ENCODE measurements at places on chromosomes 16 and 17.

DNA sequence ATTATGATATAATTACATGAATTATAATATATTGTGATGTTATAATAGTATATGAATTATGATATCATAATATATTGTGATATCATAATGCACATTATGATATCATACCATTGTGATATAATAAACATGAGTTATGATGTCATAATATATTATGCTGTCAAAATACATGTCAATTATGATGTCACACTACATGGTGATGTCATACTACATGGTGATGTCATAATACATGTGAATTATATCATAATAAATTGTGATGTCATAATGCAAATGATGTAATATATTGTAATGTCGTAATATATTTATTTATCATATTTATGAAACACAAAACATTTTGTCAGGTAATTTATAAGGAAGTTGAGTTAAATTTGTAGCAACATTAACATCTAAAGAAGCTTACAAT is 1950.1 kb downstream of the TP53TG3F start:
- DNase-seq = no peak

- DNase-seq = no peak
These were observed 3.4 kb downstream of the NOD2 start for GRCh38 chr16:50696575-50697420.

GRCh38 chr16:46853713-46854443 is 22.9 kb upstream of the C16orf87 start:
- peak; percentile 68 for DNase-seq

- no peak for DNase-seq
These were observed 129.8 kb downstream of the C16orf78 start for GRCh38 chr16:49503256-49504022.

DNA sequence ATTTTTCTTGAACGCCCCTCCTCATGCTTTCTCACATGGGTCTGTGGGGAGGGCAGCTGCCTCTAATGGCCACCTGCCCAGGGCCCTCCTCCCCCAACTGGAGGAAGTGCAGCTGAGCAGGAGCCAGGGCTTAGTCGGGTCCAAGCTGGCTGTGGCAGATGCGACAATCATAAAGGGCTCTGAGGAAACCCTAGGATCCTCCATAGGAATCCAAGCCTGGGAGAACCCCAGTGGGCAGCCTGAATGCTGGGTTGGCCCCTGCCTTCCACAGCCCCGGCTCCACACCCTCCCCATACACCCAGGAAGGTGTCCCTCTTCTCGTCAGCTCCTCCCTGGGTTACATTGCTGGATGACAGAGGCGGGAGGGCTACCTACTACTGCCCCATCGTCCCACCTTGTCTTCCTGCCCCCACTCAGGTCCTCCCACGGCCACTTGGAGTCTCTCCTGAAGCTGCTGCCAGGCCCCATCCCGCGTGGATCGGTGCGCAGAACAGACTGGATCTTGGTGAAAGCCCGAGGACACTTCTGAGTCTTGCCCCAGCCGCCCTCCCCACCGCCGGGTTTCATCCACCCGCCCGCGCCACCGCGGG is 15.6 kb upstream of the CBFB start:
- DNase-seq = no peak

- no peak for DNase-seq
These were observed 106.3 kb upstream of the HLF start for GRCh38 chr17:55158439-55158838.

- no peak for DNase-seq
These were observed 5.6 kb downstream of the MMD start for GRCh38 chr17:55416000-55416399.

DNA sequence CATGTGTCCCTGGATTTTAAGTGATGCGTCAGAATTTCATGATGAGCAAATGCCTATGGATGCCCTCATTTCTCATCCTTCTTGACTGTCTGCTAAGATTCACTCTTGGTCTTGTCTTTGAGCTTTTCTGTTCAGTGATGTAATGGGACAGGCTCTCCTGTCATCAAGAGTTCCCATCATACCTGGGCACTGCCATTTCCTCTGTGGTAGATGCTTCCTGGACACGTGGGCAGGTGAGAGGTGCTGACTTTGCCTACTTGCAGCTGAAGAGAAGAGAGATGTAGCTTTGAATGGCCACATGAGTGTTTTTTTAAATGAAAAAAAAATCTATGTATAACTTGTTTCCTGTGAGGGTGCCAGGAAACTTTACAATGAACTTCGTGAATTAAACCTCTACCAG is 557.7 kb downstream of the MAF start:
- no peak for DNase-seq

- no peak for DNase-seq
These were observed 131.5 kb upstream of the MON1B start for GRCh38 chr16:77059446-77059845.

DNA sequence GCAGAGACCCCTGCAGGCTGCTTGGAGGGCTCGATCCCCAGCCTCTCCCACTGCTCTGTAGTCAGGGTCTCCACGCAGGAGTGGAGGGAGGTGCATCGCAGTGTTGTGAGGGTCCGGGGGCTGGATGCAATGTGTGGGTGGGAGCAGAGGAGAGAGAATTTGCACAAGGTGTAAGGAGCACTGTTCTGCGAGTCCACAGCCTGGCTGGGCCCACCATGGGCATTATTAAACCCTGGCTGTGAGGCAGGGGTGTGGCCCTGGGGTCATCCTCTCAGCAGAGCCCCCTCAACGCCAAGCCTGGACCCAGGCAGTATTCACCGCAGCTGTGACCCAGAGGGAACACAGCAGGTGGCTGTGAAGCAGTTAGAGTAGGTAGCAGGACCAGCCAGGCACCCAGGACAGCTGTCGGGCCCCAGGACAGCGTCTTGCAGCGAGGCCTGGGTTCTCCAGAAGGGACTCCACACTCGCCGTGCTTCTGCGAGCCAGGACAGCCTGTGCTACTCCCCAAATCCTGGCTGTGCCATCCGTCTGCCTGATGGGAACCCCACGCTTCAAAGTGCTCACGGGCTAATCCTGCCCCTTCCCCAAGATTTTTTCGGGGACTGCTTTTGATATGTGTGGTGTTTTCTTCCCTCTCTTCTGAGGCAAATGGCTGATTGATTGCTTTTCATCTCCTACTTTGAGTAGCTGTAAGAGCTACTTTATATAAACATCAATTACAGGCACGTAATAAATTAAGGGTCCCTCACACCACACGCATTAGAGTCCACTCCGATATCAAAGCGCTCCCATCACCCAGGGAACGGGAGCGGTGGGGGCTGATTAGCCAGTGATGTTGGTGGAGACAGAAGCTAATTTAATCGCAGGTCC is 100.9 kb upstream of the GSE1 start:
- DNase-seq = no peak

DNA sequence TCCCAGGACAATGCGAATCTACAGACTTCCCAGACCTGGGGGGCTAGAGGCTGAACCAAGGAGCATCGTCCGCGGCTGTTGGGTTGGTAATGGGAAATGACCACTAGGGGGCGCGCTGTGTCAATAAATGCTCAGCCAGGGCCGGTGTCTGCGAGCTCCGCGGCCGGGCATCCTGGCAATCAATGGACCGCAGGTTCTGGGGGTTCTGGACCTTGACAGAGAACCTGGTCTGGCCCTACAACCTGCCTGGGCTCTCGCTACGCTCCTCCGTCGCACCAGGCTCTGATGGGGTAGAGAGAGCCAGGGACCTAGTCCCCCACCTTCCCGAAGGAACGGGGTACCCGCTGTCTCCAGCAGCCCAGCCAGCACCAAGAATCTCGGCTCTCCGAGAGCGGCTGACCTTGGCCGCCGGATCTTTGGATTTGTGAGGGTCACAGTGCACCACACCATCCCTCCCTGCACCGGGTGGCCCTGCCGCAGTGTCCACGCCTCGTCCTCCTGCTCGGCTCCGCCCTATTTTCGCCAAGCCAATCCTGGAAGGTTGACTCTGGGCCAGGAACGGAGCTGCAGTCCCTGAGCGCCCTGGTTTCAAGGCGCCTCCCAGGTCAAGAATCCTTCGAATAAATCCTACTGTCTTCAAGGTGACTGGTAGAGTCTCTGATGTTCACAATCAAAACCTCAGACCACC is 20.4 kb upstream of the BEAN1 start:
- peak; percentile 62 for DNase-seq

DNA sequence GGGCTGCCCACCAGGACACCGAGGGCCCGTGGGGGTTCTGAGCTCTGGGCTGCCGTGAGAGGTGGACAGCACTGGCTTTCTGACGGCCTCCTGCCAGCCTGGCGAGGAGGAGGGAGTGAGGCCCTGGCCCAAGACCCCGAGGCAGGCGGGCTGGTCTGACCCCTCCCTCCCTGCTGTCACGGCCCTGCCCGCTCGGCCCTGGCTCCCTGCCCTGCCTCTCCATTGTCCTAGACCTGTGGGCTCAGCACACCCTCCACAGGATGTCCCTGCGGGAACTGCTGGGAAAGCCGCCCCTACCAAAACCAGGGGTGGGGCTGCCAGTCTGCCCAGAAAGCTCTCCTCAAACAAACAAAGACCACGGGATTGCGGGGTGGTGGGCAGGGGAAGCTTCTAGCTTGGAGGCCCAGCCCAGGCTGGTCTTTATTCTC is 20.7 kb downstream of the SPNS2 start:
- DNase-seq = no peak

DNA sequence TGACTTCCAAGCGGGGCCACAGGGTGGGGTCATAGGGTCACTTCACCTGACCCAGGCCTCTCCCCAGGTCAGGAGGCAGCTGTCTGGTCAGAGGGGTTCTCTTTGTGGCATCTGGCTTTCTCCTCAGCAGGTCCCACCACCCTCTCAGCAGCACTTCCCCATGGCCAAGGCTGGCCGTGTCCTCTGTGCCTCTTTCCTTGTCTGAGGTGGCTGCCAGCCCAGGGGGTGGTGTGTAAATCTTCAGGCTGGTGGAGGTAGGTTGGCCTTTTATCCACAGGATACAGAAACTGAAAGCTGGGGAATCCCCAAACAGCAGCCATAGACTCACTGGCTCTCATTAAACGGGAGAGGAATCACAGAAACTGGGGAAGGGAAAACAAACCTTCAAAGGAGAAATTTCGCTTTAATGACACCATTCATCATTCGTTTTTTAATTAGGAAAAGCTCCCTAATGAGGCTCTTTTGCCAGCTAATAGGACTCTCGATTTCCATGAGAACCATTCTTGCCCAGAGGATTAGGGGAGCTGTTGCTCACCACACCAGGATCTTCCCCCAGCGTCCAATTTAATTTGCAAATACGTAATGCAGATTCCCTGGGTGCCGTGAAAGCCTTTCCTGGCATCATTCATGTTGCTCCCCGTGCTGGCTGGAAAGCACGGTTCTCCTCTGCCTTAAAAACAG is 18.0 kb downstream of the C17orf75 start:
- DNase-seq = no peak

Data from Kasumi-1 (cell line).